Stimulated activated CD8-positive, alpha-beta memory T cell treated with anti-CD3 and anti-CD28 coated beads, Interleukin-7, amount 100 ng/mL, for 4 hours (primary cell): ENCODE measurements at places on chromosomes 5 and 9.

DNA sequence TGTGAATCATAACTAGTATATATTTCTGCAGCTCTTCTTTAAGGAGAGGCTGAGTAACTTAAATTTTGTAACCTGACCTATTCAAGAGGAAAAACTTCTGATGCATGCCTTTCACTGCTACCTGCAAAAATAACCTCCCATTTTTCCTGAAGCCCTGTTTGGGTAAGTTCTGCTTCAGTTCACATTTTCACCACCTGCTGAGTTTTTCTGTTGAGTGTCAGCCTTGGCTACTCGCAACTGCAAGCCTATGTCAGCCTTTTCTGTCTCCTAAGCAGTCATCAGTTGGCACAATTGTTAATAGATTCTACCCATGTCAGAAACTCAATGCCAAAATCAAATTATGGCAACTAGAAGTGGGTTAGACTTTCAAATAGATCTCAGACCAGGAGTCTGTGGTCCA is 8.2 kb upstream of the TNFAIP8 start:
- DNase-seq: no peak

DNA sequence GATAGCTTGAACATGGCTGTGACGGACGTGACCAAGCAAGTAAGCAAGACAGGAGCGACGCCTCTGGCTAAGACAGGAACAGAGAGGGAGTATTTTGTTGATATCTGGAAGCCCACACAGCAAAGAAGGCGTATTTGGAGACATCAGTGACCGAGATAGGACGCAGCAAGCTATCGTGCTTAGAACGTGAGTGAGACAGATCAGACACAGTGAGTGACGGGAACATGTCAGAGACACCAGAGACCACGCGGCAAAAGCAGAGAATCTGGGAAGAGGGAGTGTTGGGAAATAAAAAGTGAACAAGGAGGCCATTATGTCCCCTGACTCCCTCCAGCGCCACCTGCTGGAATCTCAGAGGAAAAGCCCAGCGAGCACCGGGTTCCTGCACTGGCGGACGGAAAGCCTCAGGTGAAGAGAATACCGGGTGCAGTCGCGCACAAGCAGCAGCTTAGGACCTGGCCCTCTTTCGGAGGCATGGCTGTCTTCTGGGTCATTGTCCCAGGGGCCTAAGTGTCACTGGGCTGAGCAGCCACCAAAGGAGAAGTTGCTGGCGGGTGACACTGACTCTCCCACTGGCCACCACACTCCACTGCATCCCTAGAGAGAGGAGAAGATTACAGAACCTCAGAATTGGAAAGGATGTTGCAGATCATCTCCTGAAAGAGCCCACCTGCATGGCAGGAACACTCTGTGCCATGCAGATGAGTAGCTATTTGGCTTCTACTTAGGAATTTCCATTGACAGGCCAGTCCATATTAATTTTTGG is 99.1 kb downstream of the FBXO38 start:
- DNase-seq: peak; percentile 8

GRCh38 chr5:134132372-134133187 is 18.1 kb downstream of the TCF7 start:
- DNase-seq: peak; percentile 64

DNA sequence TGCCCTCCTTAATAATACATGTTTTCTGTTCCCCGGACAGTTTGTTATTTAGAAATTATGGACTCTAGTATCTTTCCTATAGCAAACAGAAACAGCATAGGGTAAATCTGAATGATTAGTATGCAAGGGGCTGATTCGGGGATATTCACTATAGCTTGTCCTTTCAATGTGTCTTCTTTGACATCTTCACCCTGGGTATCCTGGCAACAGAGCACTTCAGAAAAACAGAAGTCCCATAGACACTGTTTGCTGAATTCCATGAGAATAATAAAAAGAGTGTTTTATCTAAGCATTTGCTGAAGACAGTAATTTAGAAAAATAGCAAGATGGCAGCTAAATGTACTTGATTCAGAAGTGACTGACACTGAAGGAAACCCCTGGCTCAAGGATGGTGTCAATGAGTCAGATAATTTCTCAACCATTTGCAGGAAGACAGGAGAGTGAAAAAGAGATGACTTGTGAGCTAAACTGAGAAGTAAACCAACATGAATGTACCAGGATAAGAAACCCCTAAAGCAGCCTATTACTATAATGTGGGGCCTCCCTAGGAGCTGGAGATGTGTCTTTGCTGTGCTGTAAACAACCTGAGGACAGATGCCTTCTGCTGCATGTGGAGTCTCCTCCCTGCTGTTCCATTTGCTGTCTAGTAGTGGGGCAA is 246.2 kb downstream of the MAN2A1 start:
- no peak for DNase-seq

GRCh38 chr9:94624629-94625028 is 14.7 kb downstream of the FBP1 start:
- DNase-seq: no peak

GRCh38 chr5:180643191-180643851 is 6.1 kb downstream of the FLT4 start:
- DNase-seq: no peak

- no peak for DNase-seq
These were observed 36.2 kb upstream of the SNAPC3 start for GRCh38 chr9:15386465-15386864.

GRCh38 chr5:110753600-110753999 is 14.8 kb downstream of the SLC25A46 start:
- DNase-seq: no peak

DNA sequence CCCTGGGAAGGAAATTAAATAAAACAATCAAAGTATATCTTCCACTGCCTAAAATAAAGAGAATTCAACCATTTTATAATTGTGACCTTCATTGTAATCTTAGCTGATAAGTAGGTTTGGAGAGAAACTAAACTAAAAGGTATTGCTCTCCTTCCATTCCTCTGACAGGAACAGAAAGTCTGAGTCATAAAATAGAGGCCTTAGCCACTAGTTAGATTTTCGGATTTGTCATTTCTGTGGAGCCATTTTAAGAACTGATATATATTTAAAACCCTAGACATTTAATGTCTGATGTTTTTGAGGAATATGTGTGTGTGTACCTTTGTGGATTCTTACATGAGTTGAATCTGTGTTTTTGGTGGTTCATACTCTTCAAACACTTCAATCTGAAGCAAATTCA is 11.8 kb upstream of the TMC1 start:
- DNase-seq: no peak

DNA sequence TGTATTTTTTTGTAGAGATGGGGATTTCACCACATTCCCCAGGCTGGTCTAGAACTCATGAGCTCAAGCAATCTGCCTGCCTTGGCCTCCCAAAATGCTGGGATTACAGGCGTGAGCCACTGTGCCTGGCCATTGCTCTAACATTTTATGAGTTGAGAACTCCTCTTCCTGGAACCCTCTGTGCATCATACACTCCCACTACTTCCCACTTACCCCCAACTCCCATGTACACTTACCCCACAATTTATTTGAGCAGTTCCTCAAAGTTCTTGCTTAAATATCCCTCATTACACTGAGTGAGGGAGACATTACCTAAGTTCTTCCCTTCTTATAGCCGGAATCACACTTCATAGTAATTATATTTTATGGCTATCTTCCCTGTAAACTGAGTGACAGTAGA is 42.9 kb upstream of the GALNT10 start:
- DNase-seq: no peak

DNA sequence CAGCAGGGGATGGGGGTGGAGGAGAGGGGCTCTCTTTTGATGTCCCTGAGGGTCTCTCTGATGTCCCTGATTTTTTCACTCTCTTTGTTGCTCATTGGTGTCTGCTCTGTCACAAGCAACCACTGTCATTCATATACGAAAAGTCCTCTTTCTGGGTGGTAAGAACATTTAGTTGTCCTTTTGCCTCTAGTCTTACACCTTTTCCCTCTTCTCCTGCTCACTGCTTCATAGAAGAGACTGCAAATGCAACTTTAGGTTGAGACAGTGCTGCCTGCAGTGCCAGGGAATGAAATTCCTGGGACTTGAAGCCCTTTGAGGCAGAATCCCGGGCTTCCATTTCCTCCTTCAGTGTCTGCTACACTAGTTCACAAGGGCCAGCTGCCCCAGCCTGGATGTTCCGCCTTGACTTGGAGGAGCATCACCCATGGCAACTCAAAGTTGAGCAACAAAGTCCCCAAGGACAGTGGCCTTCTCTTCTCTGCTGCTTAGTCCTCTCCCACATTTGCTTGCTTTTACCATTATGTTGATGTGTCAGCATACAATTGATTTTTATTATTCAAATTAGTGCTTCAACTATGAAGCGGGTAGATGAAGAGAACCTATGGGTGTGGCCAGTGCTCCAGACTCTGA is 94.7 kb upstream of the RUSC2 start:
- DNase-seq: no peak

- no peak for DNase-seq
These were observed 23.2 kb downstream of the STXBP1 start for GRCh38 chr9:127635201-127635735.

DNA sequence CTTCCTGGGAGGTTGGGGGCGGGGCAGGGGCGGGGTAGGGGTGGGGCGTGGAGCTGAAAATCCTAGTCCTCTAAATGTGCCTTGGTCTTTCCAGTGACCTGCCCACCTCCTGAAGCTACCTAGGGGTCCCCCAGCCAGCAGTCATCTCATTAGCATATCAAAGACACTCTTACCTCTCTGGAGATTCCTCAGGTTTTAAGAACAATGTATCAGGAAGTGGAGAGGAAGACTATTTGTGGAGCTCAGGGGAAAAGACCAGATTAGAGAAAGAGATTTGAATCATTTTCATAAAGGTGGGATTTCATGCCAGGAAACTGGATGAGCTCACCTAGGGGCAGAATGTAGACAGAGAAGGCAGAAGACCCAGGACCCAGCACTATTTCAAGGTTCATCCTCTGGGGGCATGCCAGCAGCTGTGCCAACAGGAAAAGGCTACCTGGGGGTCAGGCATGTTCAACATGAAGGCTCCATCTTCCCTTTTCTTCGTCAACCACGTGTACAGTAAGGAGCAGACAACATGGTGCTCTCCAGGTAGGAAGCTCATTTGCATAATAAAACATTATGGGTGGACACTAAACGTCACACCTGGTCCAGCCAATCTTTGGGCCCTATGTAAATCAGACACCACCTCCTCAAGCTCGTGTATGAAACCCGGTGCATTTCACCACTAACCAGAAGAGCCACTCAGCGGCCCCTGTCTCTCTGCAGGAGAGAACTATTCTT is 6.9 kb downstream of the GMCL2 start:
- DNase-seq: no peak

- DNase-seq: no peak
These were observed at the start of gene CFAP77 for GRCh38 chr9:132409828-132410528. Gene CFAP77, plus strand, starts transcription at chr9:132410211. Its CDS starts 61 bp downstream, at chr9:132410272.

DNA sequence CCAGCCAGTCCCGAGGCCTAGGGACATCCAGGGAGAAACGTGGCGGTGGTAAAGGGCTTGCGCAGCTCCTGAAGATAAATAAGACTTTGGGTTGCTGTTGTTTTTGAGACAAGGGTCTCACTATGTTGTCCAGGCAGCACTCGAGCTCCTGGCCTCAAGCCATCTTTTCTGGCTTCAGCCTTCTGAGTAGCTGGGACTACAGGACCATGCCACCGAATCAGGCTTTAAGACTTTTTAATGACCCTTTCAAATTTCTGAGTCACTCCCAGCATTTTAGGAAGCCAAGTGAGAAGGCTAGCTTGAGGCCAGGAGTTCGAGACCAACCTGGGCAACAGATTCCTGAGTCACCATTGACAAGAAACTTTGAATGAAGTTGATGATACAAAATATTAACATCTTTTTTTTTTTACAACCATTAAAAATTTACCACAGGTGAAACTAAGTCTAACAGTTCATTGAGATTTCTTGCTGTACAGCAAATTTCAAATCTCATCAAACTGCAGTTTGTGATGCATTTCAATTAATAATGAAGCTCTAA is 817 bp upstream of the GNE start:
- no peak for DNase-seq

- no peak for DNase-seq
These were observed 103.6 kb downstream of the PBX3 start for GRCh38 chr9:125850763-125851162.

DNA sequence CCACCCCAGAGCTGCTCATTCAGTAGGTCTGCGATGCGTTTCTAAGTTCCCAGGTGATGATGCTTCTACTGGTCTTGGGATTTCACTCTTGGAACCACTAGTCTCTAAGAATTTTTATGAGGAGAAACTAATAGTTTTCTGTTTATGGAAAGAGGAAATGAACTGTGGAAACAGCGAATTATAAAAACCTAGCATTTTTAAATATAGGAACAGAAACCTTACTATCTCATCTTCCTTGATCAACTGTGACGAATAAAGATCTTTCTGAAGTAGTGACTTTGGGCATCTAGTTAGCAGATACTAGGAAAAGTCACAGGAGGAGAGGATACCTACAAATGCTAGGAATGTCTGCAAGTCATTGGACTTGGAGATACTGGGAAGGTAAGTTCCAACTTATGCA is 376.8 kb upstream of the RFX3 start:
- DNase-seq: no peak

DNA sequence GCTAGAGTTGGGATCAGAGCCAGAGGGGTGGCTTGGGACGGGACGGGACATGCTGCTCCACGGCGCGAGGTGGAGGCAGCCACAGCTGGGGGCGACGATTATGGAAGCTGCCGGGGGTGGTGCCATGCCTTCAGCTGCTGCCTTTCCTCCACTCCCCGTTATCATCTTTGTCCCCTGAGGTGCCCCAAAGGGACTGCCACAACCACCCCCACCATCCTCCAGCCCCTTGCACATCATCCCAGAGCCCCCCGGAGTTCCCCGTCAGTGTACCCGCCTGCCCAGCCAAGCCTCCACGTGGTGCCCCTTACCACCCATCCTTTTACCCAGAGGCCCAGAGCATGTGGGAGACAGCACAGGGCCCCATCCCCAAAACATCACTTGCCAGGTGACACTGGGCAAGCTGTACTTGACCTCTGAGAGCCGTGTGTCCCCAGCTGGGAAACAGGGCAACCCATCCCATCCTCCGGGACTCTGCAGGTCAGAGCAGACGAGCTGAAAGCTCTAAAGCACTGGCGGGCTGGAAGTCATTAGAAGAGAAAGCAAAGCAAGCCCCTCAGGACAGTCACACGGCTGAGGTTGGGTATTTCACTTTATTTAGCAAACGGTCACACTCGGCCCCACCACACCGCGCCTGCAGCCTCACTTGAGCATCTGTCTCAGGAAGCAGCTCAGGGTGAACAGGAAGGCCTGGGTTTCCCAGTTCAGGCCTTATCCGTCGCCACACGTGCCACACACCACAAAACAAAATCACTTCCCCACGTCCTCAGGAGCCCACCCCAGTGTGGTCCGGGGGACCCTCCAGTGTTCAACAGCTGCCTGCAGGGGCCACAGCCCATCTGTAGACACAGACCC is 19.5 kb upstream of the MXD3 start:
- DNase-seq: no peak
